ENCODE measurements at places on chromosomes 11 and 22.
A peak's percentile ranks its signal among the peaks of the same experiment; 100 is the strongest.

DNA sequence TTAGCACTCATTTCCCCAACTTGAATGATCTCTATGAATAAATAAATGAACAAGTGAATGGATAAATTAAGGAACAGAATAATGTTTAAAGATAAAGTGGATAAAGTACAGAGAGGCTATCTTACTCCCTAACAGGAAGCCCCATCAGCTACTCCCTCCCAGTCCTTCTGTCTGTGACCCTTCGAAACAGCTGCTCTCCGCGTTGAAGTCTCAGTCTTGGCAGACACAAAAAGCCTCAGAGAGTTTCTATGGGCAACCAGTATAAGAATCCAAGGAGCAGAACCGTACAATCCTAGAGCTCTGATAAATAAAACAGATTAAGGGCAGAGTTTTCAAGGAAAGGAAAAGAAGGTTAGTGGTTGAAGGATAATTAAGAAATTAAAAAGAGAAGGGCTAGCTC lies 35.0 kb downstream of the GUCY1A2 start:
- no peak for DNase-seq

GRCh38 chr11:60771879-60772525 lies 13.1 kb upstream of the MS4A10 start:
- DNase-seq, result no peak

DNA sequence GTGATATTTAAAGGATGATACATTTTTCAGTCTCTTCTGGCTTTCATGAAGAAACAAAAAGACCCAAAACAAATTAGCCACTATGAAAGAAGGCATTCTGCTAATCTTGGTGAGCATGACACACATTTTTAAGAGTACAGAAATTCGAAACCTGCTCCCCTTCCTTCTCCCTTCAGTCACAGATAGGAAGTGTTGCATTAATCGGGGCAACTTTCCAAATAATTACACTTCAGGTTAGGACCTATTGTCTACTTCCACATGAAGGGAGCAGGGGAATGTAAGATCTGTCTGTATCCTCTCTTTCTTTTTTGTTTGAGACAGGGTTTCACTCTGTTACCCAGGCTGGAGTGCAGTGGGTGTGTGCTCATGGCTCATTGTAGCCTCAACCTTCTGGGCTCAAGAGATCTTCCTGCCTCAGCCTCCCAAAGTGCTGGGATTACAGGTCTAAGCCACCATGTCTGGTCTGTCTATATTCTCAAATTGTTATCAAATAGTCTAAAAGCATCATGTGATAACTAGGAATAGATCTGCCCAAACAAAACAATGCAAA lies 45.8 kb downstream of the NCAM1 start:
- DNase-seq, result no peak

DNA sequence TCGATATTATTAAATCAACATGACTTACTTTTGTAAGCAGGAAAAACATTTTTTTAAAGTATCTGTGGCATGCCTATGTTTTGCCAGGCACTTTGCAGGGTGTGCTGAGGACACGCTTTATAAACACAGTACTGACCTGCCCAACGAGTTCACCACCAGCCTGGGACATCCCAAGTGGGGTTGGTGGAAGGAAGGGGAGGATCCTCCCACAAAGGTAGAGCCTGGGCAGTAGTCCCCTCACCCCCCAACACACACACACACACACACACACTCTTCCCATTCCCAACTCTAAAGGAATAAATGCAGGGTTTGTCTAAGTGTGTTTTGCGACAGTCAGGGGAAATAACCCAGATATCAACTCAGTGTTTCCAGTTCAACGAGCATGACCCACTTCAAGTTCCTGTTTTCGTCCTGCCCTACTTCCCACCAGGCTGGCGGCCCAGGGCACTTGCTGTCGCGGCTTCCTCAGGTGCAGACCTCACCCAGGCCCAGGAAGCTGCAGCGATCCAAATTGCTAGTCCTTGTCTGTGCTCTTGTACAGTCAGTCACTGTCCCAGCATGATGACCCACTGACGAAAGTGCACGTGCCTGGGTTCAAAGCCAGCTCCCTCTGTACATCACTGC lies 3.1 kb downstream of the CERK start:
- DNase-seq, result peak; percentile 38
